T-cell (primary cell): ENCODE measurements at places on chromosomes 2 and 18.

- DNase-seq: no peak
Measured at GRCh38 chr2:15279201-15279876, 281.8 kb downstream of the NBAS start.

DNA sequence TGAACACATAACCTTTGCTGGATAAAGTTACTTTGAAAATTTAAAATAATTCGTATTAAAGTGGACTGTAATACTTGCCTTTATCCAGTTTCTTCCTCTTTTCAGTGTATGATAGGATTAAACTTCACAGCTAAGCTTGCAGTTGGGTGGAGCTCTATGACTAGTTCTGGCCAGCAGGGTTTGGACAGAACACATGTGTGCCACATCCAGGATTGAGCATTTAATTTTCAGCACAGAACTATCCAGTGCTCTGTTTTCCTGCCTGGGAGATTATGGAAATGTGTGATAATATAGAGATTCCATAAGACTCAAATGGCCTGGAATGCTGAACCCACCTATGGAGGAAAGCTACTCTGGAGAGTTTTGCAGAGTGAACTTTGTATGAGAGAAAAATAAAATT, 200.2 kb downstream of the OSR1 start:
- DNase-seq: no peak

- no peak for DNase-seq
Measured at GRCh38 chr2:102502576-102502975, 29.6 kb downstream of the SLC9A4 start.

- DNase-seq: no peak
Measured at GRCh38 chr2:239263669-239264491, 136.9 kb downstream of the HDAC4 start.

GRCh38 chr2:100895402-100895801, 75.5 kb downstream of the NPAS2 start:
- DNase-seq: no peak

- no peak for DNase-seq
Measured at GRCh38 chr18:23982155-23983079, 32.1 kb upstream of the TTC39C start.
